Activated CD4-positive, alpha-beta T cell treated with anti-CD3 and anti-CD28 coated beads, Interleukin-2, amount 50 U/mL, for 16 hours (primary cell): ENCODE measurements at places on chromosomes 1 and 21.

GRCh38 chr1:228338521-228339051 is 68.0 kb downstream of the TRIM11 start:
- no peak for DNase-seq

- no peak for DNase-seq
Measured at GRCh38 chr1:156523801-156524480, 23.4 kb upstream of the MEF2D start.

DNA sequence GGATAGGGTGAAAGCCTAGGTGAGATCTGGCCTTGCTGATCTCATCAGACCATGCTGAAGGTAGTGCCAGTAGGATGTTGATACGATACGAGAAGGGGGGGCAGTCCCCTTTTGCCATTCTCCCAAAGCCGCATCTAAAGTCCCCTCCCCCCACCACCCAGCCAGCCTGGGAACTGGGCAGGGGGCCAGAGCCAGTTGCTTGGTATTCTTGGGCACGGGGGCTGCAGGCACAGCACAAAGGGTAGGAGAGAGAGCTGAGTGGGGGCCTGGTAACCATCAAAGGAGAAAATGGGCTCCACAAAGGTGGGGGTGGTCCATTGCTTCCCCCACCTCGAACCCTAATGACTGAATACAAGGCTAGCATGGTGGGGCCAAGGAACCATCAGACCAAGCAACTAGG is 5.4 kb downstream of the PEA15 start:
- DNase-seq = no peak

GRCh38 chr21:21232320-21232719 is 234.1 kb downstream of the NCAM2 start:
- no peak for DNase-seq

GRCh38 chr1:153921803-153922075 is 1.0 kb downstream of the GATAD2B start:
- DNase-seq = no peak

DNA sequence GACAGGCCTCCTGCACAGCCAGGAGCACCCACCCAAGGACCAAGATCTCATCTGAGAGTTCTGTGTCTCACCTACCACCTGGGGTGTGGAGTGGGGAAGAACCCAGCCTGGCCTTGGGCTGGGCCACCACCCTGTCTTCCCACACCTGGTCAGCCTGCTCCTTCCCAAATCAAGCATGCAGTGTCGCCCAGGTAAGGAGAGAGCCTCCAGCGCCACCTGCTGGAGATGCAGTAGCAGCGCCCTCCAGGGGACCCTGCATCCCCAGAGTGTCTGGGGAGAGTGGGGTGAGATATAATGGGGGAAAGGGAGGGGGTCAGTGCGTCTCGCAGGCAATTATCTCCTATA is 32.3 kb downstream of the KIAA2013 start:
- DNase-seq = peak; percentile 70
